Trophoblast cell (in vitro differentiated cells and primary cell): ENCODE measurements at places on chromosomes 5 and 9.
A peak's percentile ranks its signal among the peaks of the same experiment; 100 is the strongest.

- DNase-seq, result no peak
- H3K4me1 ChIP-seq, result no peaks in the 10 kb centered on the region
- no peaks in the 10 kb centered on the region for H3K36me3 ChIP-seq
- no peak overlapping the region for H3K27ac ChIP-seq
These were observed 371.9 kb downstream of the CETN3 start for GRCh38 chr5:90037646-90038045.

DNA sequence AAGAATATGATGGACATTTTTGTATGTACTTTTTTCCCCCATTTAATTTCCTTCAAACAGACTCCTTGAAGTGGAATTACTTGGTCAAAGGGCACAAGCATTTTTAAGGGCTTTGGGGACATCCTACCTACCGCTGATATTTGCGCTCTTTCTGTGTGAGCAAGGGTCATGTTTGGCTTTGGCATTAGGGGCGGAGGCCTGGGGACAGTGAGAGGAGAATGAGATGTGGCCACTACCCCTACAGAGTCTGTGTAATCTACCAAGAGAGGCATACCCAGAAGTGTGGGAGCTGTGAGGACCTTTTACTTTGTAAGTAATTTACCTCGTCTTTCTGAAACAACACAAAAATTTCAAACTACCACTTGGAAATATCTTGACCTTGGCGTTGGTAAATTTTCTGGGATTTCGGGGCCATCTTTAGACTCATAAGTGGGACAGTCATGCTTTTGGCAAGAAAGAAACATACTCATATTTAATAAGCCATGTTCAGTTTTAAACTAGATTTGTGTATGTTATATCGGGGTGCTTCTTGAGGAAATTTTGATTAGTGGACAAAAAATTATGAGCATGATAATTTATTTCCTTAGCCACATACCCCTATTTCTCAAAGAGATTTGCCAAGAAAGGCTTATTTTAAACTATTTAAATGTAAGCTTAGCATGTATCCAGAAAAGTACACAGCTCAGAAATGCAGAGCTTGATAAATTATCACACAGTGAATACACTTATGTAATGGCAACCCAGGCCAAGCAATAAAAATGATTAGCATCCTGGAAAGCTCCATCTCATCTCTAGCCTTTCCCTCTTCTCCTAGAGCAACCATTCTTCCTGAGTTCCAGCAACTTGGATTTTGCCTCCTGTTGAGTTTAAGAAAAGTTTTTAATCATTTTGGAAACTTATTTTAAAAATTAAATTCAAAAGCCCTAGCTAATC is 63.6 kb downstream of the ARHGAP26 start:
- no peak overlapping the region for H3K4me3 ChIP-seq
- H3K36me3 ChIP-seq, result no peaks in the 10 kb centered on the region
- DNase-seq, result no peak
- H3K27ac ChIP-seq, result no peak overlapping the region

GRCh38 chr9:129550199-129550839 is 70.6 kb downstream of the C9orf50 start:
- H3K4me1 ChIP-seq, result peaks cover 10% of the 10 kb centered on the region
- peak; percentile 61 for DNase-seq
- H3K27me3 ChIP-seq, result no peaks in the 10 kb centered on the region
- H3K27ac ChIP-seq, result no peak overlapping the region
- H3K4me3 ChIP-seq, result peak overlapping the region; percentile 62
- H3K36me3 ChIP-seq, result no peaks in the 10 kb centered on the region

GRCh38 chr5:87579678-87580077 is 166.9 kb upstream of the CCNH start:
- H3K27ac ChIP-seq, result no peak overlapping the region
- no peaks in the 10 kb centered on the region for H3K27me3 ChIP-seq
- DNase-seq, result no peak
- no peak overlapping the region for H3K4me3 ChIP-seq
- H3K4me1 ChIP-seq, result no peaks in the 10 kb centered on the region

DNA sequence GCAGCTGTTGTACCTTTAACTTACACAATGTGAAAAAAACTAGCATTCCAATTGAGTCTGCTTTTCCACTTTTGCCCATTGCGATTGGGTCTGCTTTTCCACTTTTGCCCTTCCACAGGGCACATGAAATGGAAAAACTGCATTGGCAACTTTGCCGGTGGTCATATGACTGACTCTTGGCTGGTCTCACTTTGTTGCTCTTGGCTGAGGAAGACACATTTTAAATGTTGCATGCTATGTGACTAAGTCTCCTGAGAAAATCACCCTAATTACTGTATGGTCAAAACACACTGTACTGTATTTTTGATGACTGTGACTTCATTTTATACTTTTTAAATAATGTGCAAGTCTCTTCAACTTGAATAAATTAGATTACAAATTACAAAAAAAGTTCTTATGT is 1.6 kb upstream of the OXCT1 start:
- no peak overlapping the region for H3K4me3 ChIP-seq
- H3K27me3 ChIP-seq, result peaks cover 9% of the 10 kb centered on the region
- H3K36me3 ChIP-seq, result no peaks in the 10 kb centered on the region
- no peak overlapping the region for H3K27ac ChIP-seq

GRCh38 chr5:53399926-53400697 is 80.3 kb upstream of the FST start:
- H3K4me3 ChIP-seq, result no peak overlapping the region
- H3K4me1 ChIP-seq, result no peaks in the 10 kb centered on the region
- DNase-seq, result peak; percentile 35
- H3K27ac ChIP-seq, result no peak overlapping the region
- H3K36me3 ChIP-seq, result no peaks in the 10 kb centered on the region
- H3K27me3 ChIP-seq, result no peaks in the 10 kb centered on the region

- no peak for DNase-seq
- no peak overlapping the region for H3K4me3 ChIP-seq
- H3K4me1 ChIP-seq, result no peaks in the 10 kb centered on the region
- no peak overlapping the region for H3K27ac ChIP-seq
These were observed 192.4 kb upstream of the KLF4 start for GRCh38 chr9:107681988-107682387.

DNA sequence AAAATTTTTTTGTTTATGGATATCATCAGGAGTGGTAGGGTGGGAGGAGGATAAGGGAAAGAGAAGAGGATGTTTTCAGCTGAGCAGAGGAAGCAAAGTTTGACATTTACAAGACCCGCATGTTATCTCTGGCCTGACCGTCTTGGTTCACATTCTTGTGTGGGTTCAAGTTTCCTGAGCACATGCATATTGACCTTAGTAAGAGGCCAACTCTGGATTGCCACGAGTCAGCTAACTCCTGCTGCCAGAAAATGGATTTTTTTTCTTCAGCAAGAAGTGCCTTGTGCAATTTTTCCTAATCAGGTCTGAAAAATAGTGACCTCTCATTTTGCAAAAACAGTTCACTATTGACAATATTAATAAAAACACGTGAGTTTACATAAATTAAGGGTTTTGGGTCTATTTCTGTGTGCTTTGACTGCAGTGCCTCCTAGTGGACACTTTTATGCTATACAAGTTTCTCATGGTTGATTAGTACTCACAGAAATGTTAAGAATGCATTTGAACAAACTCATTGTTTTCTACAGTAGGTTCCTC is 27.1 kb upstream of the BASP1 start:
- no peak overlapping the region for H3K4me3 ChIP-seq
- peaks cover 6% of the 10 kb centered on the region for H3K4me1 ChIP-seq
- no peaks in the 10 kb centered on the region for H3K36me3 ChIP-seq
- no peak overlapping the region for H3K27ac ChIP-seq
- DNase-seq, result peak; percentile 54
- H3K27me3 ChIP-seq, result no peaks in the 10 kb centered on the region

- H3K4me3 ChIP-seq, result no peak overlapping the region
- no peak overlapping the region for H3K27ac ChIP-seq
- peaks cover 2% of the 10 kb centered on the region for H3K4me1 ChIP-seq
- H3K27me3 ChIP-seq, result no peaks in the 10 kb centered on the region
These were observed 115.0 kb downstream of the NFIB start for GRCh38 chr9:14198841-14199455.

GRCh38 chr9:72362118-72362531 is 2.9 kb downstream of the ZFAND5 start:
- H3K27ac ChIP-seq, result peak overlapping the region; percentile 25
- peaks cover 14% of the 10 kb centered on the region for H3K36me3 ChIP-seq
- no peaks in the 10 kb centered on the region for H3K4me1 ChIP-seq
- no peak overlapping the region for H3K4me3 ChIP-seq
- DNase-seq, result peak; percentile 51
- no peaks in the 10 kb centered on the region for H3K27me3 ChIP-seq

DNA sequence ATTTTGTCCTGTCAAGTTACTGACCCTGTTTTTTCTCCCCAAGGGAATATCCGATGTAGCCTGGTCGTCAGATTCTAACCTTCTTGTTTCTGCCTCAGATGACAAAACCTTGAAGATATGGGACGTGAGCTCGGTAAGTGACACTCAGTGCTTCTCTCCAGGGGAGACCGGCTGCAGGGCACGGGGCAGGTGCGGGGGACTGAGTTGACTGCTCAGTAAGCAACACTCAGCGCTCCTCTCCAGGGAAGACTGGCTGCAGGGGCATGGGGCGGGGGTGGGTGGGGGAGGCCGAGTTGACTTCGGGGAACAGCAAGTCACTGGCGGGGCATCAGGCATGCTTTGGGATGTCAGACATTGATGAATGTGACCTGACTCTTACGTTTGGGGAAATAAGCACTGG is 6.0 kb downstream of the WDR5 start:
- H3K4me1 ChIP-seq, result peaks cover 4% of the 10 kb centered on the region
- no peak for DNase-seq
- H3K27me3 ChIP-seq, result no peaks in the 10 kb centered on the region
- peaks cover 53% of the 10 kb centered on the region for H3K36me3 ChIP-seq

DNA sequence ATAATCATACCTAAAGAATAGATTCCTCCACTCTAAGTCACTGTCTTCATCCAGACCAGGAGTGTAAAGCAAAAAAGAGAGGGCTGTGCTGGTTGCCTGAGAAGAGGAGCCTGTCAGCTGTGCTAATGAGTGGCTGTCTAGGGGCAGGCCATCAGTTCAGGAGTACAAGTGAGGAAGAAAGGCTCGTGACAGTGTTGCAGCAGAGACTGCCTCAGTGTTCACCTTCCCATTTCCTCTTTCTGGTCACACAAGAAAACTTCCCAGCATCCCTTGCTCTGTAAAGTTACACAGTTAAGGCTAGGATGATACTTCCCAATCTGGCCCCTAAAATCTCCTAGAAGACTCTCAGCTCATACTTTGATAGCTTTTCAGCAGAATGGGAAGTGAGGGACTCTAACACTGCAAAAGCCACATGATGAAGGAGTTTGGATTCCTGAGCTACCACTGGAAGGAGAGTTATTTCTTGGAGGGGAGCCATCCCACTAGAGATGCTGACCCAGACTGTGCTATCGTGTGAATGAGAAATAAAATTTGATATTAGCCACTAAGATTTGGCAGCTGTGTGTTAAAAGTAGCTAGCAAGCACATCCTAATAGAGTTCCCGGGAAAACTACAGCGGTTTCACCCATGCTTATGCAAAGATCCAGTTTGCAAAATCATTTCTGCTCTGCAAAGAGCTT is 67.1 kb downstream of the ADAMTS12 start:
- H3K4me1 ChIP-seq, result no peaks in the 10 kb centered on the region
- no peaks in the 10 kb centered on the region for H3K27me3 ChIP-seq
- no peak for DNase-seq
- no peak overlapping the region for H3K4me3 ChIP-seq

- H3K4me3 ChIP-seq, result no peak overlapping the region
- no peak for DNase-seq
- no peaks in the 10 kb centered on the region for H3K36me3 ChIP-seq
These were observed 141.7 kb upstream of the ADRA1B start for GRCh38 chr5:159774476-159775031.

DNA sequence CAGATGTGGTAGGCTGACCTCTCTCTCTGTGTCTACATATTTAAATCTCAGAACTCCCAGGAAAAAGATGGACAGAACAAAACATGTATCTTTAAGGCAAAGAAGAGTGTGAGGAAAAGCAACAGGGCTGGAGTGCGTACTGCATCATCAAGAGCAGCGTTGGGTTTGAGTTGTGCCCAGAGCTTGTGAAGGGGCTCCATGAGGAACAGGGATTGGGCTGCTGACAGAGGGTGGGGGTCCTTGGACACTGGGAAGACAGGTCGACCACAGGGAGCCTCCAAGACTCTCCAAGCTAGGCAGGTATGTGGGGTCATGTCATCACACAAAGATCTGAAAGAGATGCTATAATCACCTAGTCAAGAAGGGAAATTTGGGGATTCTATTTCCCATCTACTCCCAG is 309.9 kb downstream of the IRX1 start:
- H3K4me3 ChIP-seq, result no peak overlapping the region
- DNase-seq, result no peak
- no peaks in the 10 kb centered on the region for H3K36me3 ChIP-seq
- no peaks in the 10 kb centered on the region for H3K4me1 ChIP-seq
- no peaks in the 10 kb centered on the region for H3K27me3 ChIP-seq
- H3K27ac ChIP-seq, result no peak overlapping the region

DNA sequence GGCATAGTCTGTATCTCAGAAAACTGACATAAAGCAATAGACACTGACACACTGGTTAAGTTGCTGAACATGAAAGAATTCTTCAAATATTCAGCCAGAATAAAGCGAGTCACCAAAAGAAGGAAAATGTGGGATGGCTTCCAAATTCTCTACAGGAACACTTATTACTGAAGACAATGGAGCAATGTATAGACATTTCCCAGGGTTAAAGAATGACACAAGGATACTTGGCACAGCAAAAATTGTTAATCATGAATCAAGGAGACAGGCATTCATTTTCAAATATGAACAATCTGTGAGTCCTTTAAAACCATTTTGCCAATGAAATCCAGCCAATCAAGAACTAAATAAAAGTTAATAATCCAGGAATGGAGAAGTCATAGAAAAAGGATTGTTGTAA is 92.5 kb downstream of the MTX3 start:
- no peak overlapping the region for H3K4me3 ChIP-seq
- H3K4me1 ChIP-seq, result no peaks in the 10 kb centered on the region
- no peaks in the 10 kb centered on the region for H3K27me3 ChIP-seq
- H3K36me3 ChIP-seq, result no peaks in the 10 kb centered on the region
- no peak for DNase-seq

DNA sequence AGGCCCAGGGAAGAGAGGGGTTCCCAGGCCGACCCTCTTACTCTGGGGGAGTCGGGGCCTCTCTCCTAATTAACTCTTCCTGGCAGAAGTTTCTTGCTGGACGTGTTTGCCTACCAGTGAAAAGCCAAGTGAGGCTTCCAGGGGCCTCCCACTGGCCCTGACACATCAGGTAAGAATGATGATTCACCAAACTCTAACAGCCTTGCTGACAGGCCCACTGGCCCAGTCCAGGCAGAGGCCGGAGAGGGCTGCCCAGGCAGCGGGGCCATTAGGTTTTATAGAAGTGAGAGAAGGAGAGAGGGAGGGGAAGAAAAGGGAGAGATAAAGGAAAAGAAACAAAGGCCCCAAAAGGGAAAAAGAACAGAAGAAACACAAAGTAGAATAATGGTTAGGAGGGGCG is 50.8 kb upstream of the FOXE1 start:
- no peaks in the 10 kb centered on the region for H3K36me3 ChIP-seq
- no peak overlapping the region for H3K4me3 ChIP-seq
- no peak overlapping the region for H3K27ac ChIP-seq
- peaks cover 3% of the 10 kb centered on the region for H3K4me1 ChIP-seq
- no peaks in the 10 kb centered on the region for H3K27me3 ChIP-seq
- DNase-seq, result peak; percentile 74

DNA sequence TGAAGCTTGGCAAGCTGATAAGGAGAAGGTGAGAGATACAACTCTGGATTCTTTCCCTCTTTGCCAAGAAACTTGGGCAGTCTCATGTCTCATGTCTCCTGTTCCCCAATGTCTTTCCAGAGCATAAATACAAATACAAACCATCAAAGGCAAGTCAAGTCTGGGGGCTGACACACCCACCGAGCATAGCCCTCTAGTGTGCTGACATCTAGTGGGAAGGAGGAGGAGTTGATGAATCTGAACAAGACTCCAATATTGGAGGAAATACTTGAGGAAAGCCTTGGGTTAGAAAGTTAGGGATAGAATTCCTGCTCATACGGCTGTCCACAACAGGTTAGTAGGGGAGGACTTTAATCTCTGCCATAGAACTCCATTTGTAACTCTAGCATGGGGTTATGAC is 8.6 kb downstream of the MLANA start:
- no peak for DNase-seq
- H3K27me3 ChIP-seq, result no peaks in the 10 kb centered on the region
- no peaks in the 10 kb centered on the region for H3K36me3 ChIP-seq
- no peak overlapping the region for H3K4me3 ChIP-seq
